ENCODE measurements at places on chromosomes 1 and 21.

DNA sequence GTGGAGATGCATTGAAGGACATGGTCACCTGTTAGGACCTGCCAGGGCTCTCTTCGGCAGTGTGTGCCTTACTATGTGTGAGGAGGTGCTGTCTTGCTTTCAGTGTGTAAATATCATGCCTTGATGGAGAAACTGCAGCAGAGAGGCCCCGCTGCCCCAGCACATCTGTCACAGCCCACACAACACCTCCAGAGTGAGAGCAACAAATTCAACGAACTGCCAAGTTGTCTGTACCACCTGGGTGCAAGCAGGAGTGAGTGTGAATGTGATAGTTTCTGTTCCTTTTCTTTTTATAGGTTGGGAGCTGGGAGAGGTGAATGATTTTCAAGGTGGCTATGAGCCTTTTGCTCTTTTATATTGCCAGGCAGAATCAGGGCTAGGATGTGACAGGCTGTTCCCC lies 114.6 kb upstream of the KIAA0040 start:
- no peak for DNase-seq

GRCh38 chr1:211037095-211037494 lies 96.9 kb downstream of the KCNH1 start:
- no peak for DNase-seq

DNA sequence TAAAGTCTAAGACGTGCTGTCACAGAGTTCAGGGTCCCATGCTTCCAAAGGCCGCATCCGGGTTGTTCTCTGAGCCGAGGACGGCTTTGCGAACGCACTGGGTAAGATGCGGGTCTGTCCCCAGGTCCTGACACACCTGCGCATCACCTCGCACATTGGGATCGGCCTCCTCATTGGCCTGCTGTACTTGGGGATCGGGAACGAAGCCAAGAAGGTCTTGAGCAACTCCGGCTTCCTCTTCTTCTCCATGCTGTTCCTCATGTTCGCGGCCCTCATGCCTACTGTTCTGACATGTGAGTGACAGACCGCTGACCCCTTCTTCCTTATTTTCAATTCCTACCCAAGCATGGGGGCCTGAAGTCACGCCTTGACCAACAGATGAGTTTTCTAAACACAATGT lies 25.3 kb downstream of the TFF3 start:
- no peak for DNase-seq

GRCh38 chr1:108063703-108064102 lies 98.7 kb upstream of the VAV3 start:
- DNase-seq = no peak

DNA sequence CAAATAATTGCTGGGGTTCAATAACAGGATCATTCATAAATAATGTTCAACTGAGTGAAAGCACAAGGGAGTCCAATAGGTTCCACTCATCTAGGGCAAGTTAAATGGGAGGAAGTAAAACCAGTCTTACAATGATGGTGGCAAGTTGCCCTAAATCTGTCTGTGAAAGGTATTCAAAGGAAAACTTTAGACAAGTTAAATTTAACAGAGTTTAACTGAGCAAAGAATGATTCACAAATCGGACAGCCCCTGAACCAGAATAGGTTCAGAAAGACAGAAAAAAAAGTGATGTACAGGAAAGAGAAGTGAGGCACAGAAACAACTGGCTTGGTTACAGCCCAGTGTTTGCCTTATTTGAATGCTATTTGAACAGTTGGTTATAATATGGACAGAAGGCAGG lies 183.5 kb upstream of the ADGRL4 start:
- no peak for DNase-seq

- no peak for DNase-seq
Measured at GRCh38 chr1:199273837-199274379, 635.1 kb downstream of the PTPRC start.

GRCh38 chr1:33753087-33753856 lies 110.6 kb upstream of the HMGB4 start:
- DNase-seq = no peak

DNA sequence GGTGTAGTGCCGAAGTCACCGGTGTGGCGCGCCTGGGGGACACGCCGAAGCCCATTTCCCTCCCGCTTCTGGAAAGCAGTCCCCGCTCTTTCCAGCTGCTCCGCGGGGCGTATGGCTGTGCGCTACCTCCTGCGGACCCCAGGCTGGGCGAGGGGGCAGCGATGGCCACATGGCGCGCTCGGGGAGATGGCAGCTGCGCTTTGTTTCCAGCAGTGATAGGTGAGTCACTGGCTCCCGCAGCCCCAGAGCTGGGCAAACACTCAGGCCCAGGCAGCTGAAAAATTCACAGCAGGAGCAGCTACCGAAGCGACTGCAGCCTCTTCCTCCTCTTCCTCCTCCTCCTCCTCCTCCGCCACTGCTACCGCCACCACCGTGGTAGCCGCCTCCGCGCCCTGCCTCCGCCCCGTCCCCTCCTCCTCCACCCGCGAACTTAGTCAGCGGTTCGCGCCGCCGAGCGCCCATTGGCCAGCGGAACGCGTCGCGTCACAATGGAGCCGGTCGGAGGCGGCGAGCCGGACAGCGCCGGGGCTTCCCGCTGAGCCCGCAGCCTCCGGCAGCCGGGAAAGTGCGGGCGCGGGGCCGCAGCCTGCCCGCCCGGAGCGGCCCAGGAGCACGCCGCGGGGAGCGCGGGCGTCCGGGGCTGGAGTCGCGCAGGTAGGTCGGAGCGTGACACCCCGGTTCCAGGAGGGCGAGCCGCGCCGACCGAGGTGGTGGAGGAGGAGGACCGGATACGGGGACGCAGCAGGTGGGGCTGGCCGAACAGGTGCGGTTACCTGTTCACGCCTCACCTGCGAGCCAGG lies at the start of gene LRRC8B:
Gene LRRC8B (plus strand): TSS at position 461 of the 800 bp plus-strand sequence. CDS start 57,822 bp downstream, outside the sequence.
- peak; percentile 81 for DNase-seq

GRCh38 chr1:11531314-11531870 lies 52.4 kb downstream of the DISP3 start:
- DNase-seq = no peak

DNA sequence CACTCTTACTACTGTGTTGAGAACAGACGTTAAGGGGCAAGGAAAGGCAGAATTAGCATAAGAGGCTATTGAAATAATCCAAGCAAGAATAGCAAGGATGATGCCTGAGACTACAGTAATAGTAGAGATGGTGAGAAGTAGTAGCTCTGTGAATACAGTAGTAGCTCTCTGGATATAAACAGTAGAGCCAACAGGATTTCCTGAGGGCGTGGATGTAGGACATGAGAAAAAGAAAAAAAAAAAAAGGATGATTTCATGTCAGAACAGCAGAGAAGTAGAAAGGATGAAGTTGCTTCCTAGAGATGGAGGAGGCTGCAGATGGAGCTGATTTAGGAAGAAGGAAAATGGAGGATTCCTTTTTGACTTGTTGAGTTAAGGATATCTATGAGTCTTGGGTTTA lies 112.3 kb downstream of the OMA1 start:
- no peak for DNase-seq

GRCh38 chr1:182984138-182984537 lies 31.2 kb upstream of the SHCBP1L start:
- no peak for DNase-seq

DNA sequence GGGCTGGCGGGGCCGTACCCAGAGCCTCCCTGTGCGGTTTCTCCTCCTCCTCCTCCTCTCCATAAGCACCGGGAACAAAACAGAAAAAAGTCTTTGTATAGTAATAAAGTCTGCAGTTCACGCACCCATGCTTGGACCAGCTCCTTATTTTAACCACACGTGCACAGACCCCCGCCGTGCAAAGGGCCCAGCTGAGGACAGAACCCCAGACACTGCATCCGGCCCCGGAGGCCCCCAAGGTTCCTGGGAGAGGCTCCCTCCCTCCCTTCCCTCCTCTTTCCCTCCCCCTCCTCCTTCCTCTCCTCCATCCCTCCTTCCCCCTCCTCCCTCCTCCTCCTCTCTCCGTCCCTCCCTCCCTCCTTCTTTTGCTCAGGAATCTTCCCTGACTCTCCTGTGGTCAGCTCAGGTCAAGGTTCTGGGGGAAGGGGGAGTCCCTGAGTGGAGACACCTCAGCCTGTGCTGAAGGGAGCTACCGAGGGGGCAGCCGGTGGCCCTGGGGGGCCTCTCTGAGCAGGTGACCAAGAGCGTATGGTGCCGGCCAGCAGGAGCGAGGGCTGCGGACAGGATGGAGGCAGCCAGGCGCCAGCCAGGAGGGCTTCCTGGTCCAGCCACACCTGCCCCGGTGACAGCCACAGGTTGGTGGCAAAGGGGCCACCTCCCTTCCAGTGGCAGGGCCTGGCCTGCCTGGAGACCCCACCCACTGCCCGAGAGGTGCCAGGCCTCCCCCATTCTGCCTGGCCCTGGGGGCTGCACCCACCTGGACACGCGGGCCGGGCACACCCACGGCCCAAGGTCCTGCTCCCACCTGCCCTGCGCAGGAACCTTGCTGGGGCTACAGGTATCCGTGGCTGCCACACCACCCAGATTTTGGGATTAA lies 3.2 kb upstream of the TTLL10 start:
- DNase-seq = no peak

GRCh38 chr1:10868599-10868965 lies 72.1 kb upstream of the CASZ1 start:
- DNase-seq = no peak

GRCh38 chr21:32587120-32587519 lies 1.8 kb upstream of the TCP10L start:
- no peak for DNase-seq

DNA sequence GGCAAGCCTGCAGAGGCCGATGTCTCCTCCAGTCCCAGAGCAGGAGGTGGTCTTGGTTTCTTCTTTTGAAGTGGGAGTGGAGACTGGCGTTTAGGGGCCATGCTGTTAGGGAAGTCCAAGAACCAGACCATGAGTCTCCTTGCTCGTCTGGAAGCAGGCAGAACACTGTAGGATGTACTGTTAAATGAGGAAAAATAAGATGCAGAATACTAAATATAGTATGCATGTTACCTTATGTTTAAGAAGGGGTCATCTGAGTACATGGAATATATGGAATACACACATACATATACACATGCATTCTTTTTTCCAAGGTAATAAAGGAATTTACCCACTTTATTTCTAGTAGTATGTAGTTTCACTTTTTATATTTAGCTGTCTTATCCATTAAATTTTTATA lies at the start of gene SETSIP:
Gene SETSIP (minus strand): TSS at position 101 of the 400 bp plus-strand sequence. CDS start 0 bp downstream, at position 101.
- no peak for DNase-seq

DNA sequence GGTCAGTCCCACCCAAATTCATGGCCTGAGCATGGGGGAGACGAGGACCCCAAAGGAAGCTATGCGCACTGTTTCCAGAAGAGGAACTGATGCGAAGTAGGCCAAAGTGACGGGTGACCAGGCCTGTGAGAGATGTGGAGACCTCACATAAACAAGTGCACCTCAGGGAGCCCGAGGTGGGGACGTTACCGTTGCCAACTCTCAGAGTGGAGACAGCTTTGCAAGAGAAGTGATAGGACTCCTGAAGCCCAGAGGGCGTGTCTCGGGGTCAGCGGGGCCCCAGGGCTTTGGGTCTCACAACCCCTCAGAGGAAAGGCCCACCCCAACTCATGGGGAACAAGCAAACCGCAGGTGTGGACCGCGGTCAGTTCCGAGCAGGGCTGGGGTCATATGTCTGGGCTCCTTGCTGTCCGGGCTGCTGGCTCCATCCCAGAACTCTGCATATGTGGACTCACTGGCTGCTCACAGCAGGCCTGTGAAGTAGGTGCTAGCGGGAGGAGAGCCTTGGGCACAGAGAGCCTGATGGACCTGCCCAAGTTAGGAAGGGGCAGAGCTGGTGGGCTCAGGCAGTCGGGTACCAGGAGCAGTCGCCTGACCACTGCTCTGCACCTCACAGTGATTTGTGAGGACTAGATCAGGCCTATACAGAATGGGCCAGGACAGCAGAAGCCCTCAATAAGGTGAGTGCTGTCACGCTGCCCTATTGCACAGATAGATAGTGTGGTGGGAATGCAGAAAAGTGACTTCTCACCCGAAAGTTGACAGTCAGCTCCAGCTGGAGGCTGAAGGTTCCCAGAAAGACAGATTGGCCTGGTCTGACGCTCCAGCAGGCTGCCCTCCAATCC lies 26.2 kb downstream of the STUM start:
- no peak for DNase-seq

Data from stimulated activated CD4-positive, alpha-beta T cell treated with anti-CD3 and anti-CD28 coated beads, Interleukin-4, amount 100 ng/mL, for 48 hours (primary cell).